ENCODE measurements at places on chromosomes 4 and X. TPM values are rescaled to one million over a fixed set of nuclear protein-coding genes. Genes with fewer than 3 reads are reported as not detected.
A peak's percentile ranks its signal among the peaks of the same experiment; 100 is the strongest.

DNA sequence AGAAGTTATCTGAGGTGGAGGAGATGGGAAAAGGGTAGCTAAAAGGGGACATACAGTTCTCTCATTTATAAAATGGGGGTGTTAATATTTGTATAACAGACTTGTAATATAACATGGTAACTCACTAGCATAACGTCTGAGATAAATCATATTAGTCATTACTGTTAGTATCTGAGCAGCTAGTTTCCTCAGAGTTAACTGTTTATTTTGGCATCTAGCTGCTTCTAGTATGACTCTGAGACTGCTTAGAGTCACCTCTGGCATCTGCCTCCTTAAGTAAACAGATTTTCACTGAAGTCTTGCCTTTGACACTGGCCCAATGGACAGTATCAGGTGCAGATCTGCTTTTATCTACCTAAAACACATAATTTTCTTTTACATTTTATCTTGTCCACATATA lies 58.1 kb downstream of the SLC30A9 start:
- DNase-seq: no peak

DNA sequence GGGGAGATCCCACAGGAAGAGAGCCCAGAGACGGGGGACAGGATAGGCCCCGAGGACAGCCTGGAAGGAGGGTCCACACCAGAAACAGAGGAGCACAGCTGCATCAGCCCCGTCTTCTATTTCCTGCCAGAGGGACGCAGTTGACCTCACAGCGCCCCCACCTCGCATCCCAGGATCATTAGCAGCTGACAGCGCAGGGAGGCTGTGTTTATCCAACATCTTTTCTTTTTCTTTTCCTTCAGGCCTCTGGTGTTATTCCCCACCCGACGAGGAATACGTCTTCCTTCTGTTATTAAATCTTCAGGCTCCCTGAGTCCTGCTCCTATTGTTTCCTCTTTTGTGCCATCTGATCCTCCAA lies 75.4 kb downstream of the DCHS2 start:
- DNase-seq: peak; percentile 49

DNA sequence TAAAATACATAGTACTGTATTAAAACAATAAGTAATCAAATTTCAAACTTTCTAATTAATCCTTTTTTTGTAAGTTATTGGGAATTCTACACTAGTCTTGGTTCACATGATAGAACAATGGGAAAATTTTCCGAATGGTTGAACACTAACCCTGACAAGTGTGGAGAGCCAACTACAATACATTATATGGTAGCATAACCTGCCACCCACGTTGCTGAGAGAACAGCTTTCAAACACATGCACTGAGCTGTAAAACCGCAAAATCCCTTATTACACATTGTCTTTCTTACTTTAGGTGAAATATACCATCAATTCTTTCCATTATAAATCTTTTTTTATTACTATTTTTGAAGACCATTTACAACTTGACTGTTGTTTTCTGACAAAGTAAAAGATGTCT lies 54.7 kb downstream of the ANAPC10 start:
- DNase-seq: no peak

Gene F11
- total RNA-seq: not detected

GRCh38 chr4:4853921-4854648 lies 5.4 kb upstream of the MSX1 start:
- no peak for DNase-seq

GRCh38 chr4:6270636-6271121 lies 1.0 kb downstream of the WFS1 start:
- DNase-seq: peak; percentile 53

Gene WDFY3
- total RNA-seq: 141 TPM

- no peak for DNase-seq
Observed at GRCh38 chr4:8311101-8312068, 41.8 kb downstream of the HTRA3 start.

DNA sequence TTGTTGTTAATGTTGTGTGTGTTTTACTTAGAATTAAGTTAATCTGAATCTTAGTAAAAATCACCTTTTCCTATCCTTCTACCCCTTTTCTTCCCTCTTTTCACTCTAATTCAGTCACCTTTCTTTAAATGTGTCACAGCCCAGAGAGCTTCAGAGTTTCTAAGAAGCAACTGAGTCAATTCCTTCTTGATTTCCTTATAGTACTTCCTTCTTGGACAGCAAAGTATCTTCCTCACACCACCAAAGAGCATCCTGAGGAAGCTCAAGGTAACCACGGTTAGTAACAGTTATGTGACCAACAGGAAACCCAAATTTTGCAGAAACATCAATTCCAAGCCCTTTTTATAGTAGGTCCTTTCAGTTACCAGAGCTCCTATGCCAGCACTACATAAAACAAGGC lies 243.2 kb upstream of the BMP3 start:
- DNase-seq: no peak

Gene IGSF1
- 7.1 TPM for total RNA-seq

Gene ARR3
- not detected for total RNA-seq

DNA sequence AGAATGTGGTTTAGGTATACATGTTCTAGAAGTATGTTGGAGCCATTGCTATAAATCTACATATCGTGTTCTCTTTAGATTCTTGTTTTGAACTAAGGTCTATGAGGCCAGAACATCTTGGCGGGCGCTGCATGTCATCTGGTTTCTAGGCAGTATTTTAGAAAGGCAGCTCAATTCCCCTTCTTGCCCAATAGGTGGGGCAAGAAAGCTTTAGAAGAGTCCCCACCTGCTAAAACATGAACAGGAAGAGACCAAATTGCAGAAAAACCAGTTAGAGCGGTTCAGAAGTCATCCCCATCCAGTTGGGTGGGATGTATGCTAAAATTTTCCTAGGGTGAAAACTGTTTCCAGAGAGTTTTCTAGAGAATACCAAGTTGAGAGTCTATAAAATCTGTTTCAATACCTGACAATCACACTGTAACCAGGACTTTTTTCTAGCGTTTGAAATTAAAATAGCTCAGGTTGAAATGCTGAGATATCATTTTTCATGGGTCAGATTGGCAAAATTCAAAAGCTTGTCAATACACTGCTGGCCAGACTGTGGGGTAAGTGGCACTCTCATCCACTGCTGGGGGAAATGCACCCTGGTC lies 17.5 kb upstream of the SH3KBP1 start:
- DNase-seq: peak; percentile 20

Gene FABP2
- not detected for total RNA-seq

DNA sequence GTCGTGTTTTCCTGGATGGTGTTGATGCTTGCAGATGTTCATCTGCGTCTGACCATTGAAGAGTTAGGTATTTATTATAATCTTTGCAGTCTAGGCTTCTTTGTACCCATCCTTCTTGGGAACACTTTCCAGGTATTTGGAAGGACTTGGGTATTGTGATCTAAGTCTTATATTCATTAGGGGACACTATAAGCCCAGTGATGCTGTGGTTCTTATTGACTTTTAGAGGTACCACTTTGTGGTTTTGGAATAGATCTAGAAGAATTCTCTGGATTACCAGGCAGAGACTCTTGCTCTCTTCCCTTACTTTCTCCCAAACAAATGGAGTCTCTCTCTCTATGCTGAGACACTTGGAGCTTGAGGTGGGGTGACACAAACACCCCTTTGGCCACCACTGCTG lies 41.6 kb downstream of the AFM start:
- no peak for DNase-seq

GRCh38 chrX:93528917-93529316 lies 144.5 kb downstream of the NAP1L3 start:
- DNase-seq: no peak

DNA sequence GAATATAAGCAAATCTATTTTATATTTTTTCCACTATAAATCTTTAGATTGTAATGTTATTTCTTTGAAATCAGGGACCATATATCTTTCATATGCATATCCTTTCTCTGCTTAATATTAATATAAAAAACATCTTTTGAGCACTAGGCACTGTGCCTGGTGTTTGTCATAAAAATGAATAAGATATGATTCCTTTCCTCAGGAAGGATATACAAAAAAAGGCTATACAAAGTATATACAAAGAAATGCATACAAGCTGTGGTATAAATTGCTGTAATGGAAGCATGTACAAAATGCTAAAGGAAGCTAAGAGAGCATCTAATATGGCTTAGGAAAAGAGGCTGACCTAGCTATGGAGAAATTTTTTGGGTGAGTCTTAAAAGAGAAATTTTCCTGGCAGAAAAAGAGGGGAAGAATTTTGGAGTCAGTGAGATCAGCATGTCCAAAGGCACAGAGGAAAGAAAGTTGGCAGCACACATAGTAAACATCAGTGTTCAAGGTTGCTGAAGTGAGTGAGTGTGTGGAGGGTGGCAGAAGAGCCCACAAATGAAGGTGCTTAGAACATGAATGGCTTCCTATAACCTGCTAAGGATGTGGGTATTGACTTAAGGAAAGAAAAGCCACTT lies 500.0 kb downstream of the SPRY1 start:
- DNase-seq: no peak

GRCh38 chrX:130443875-130444274 lies 42.1 kb downstream of the RBMX2 start:
- DNase-seq: no peak

All from thyroid gland (tissue), 4 donors.